ENCODE measurements at places on chromosomes 12 and 14.

DNA sequence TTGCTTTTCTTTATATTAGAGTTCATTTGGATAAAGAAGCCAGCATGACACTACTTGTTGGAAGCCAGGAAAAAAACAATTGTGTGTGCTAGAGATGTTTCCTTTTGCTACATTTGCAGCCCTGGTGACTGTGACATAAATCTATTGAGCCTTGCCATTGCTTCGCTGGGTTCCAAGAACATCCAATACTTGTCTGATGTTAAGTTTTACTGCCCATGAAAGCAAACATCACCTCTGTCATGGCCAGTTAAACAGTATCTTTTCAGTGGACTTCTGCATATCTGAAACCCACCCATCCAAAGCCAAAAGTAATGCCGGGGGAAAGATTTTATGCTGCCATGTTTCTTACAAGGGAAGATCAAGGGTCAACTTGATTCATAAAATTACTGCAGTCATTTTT, 184.0 kb downstream of the MSRB3 start:
- DNase-seq = no peak

GRCh38 chr14:93536945-93537344, 106.2 kb downstream of the UNC79 start:
- DNase-seq = no peak

DNA sequence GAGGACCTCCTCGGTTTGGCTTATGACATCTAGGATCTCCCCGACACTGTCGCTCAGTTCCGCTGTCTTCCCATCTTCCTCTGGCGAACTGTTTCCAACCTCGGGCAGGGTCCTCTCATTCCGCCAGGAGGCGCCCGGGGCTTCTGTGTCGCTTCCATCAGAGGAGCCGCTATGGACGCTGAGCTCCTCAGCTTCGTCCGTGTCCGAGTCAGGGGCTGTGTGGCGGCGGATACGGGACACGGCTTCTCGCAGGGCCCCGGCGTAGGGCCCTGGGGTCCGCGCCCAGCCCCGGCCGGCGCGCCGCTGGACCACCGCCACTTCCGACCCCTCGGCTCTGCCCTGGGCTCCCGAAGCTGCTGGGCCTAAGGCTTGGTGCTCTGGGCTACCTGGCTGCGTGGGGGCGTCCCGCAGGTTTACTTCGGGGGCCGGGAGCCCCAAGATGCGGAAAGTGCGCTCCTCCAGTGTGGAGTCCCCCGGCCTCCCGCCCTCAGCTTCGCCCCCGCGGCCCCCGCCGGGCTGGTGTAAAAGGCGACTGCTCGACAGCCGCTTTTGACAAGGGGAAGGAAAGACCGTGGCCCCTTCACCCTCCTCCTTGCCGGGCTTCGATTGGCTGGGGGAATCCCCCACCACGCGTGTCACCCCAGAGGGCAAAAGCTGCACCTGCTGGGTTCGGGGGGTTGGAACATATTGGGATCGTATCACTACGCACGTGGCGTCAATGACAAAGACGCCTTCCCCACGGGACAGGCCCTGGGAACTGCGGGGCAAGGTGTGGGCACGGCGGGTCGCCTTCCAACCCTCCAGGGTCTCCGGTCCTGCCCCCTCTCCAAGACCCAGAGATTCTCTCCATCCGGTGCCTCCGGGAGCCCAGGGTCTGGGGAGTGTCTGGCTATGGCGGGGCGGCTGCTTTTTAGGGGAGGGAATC, 2.1 kb downstream of the DDN start:
- DNase-seq = no peak

GRCh38 chr14:77197988-77198387, 16.4 kb downstream of the TMEM63C start:
- DNase-seq = no peak

GRCh38 chr12:5948696-5949095, 3.6 kb upstream of the ANO2 start:
- no peak for DNase-seq

- DNase-seq = no peak
Measured at GRCh38 chr12:92466391-92467305, 236.1 kb upstream of the PLEKHG7 start.

GRCh38 chr12:130186651-130187268, 24.5 kb downstream of the FZD10 start:
- no peak for DNase-seq

DNA sequence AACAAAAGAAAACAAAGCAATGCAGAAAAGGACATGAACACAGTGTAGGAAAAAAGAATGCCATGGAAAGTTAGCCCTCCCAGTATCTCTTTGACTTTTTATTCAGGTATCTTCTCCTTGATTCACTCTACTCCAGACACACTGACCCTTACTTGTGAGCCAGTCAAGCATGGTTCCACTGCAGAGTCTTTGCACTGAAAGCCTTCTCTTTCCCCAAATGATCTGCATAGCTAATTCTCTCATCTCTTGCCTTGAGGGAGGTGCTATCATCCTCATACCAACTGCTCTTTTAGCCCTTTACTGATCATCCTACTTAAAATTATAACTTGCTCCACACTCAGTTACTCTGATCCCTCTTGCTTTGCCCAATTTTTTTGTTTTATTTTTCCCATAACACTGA, 101.2 kb upstream of the SLC16A7 start:
- no peak for DNase-seq

- DNase-seq = no peak
Measured at GRCh38 chr12:104495786-104496185, 39.0 kb downstream of the CHST11 start.

DNA sequence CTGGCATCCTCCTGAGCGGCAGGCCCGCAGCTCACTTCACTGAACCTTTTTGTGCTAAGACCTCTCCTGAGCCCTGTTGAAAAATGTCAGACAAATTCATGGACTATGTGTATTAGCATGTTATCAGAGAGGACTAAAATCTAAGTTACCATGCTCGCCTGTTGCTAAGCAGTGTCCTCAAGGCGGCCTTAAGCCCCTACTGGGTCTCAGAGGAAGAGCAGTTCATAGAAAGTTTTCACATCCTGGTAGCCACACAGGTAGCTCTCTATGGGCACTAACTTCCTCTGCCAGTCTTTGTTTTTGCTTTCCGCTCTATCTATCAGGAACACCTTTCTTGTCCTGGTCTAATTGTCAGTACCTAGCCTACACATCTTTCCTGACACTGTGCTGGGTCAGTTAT, 306.6 kb upstream of the MIS18BP1 start:
- no peak for DNase-seq

- no peak for DNase-seq
Measured at GRCh38 chr14:78143489-78144145, 26.6 kb upstream of the NRXN3 start.

DNA sequence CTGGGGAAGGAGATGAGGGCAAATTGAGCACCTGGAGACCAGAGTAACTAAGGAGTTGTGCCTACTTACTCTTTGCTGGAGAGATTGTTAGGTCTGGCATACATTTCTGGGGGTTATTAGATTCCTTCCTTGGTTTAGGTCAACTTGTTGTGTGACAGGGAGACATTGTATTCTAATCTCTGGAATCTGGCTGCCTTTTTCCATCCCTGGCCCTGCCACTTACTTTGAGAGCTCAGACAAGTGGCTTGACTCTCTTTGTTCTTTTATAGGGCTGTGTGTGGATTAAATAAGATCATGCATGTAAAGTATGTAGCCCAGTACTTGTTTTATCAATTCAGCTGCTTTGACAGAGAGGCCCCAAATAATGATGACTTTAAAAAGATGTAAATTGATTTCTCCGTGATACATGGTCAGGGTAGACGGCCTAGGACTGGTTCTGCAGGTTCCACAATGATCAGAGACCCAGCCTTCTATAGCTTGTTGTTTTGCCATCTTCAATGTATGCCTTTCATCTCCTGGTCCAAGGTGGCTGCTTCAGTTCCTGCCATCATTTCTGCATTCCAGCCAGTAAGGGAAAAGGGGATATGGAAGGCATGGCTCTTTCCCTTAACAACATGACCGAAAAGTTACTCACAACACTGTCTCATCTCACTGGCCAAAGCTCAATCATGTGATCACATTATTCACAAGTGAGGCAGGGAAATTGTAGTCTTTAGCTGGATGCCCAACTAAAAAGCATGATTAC, 72.6 kb downstream of the CHST11 start:
- no peak for DNase-seq

DNA sequence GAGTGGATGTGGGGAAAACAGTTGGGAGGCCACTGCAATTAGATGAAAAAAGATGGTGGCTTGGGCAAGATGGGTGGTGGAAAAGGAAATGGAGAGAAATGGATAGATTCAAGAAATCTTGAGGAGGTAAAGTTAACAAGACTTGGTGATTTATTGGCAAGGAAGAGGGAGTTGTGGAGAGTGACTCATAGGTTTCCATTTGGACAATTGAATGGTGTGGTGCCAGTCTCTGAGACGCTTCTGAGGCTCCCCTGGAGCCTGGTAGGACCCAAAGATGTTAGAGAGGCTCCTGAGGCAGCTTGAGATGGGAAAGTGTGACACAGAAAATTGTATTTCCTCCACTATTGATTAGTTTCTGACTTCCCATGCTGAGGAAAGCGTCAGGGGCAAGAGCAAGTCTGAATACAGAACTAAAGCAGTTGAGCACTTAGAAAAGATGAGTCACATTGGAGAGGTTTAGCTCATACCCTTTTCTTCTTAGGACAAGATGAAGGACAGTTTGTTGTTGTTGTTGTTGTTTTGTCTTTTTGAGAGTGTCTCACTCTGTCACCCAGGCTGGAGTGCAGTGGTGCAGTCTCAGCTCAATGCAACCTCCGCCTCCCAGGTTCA, 4.5 kb downstream of the PRPF40B start:
- no peak for DNase-seq

- DNase-seq = no peak
Measured at GRCh38 chr12:129161511-129161910, 308.2 kb downstream of the GLT1D1 start.

DNA sequence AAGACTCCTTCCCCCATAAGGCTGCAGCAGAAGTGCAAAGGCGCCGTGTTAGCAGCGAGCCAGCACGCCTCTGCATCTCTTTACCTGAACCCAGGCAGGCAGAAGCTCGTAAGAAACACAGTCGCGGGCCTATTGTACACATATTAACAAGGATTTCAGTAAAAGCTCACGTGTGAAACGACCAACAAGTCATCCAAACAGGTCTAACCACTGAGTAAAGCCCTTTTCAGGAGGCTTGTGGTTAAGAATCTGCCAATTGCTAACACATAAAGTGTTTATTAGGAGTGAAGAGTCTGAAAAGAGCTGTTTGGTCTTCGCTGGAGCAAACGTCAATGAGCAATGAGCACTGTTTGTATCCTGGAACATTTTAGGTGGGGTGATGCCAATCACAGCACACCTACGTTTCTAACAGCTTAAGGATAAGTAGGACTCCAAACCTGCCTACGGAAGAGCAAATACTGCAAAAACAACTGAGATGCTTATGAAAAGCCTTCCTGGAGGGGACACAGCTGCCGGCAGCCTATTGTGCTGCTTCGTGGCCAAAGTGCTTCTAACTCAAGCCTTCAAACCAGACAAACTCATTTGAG, 43.1 kb downstream of the PRKAB1 start:
- no peak for DNase-seq

GRCh38 chr12:122868471-122869177, 27.3 kb downstream of the VPS37B start:
- DNase-seq = no peak

DNA sequence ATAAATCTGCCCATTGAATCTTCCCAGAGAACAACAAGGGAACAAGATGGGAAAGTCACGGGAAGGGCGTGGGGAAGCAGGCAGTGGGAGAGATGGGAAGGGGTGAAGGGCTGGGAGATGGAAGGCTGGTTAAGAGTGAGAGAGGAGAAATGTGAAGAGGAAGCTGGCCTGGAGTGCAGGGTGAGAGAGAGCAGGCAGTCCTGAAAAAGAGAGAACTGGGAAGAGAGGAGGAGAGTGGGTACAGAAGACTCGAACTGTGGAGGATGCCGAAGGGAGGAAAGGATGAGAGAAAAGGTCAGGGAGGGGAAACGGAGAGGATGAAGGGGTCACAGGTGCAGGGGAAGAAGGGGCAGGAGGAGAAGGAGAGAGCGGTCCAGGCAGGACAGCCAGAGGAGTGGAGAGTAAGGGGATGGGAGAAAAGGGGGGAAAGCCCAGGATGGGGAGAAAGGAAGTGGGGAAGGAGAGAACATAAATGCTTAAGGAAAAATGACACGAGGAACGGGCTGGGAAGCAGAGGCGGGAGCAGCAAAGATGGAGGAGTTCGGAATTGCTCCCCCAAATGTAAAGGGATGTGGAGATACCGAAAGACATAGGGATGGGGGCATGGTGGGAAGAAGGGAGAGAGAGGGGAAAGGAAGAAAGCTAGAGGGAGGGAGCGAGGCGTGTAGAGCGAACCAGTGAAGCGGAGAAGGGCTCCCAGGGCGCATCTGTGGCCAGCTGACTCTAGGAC, 1.2 kb downstream of the PIANP start:
- no peak for DNase-seq

GRCh38 chr12:7093486-7093885, 1.2 kb upstream of the C1R start:
- no peak for DNase-seq

DNA sequence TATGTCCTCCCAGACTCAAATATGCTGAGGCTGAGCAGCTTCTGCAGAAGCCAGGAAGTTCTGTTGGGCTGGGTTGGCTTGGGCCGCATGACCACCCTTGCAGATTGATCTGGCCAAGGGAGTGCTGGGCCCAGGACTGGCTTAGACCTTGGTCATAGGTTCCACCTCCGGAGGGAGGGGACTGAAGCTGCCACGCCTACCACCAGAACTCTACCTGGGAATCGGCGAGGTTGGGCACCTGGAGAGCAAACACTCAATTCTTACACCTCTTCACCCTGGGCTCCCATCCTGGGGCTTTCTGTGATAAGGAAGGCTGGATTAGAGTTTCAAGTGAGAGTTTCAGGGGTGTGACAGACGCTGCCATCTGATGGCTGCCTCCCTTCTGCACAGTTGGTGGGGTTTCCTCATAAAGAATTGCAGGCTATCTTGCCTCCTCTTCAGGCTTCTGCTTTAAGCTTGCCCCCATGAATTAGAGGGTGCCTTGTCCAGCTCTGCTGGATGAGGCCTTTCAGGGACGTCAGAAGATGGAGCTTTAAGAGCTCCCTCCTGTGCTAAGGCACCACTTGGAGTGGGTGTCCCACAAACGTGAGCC, 5.8 kb downstream of the SLC24A4 start:
- no peak for DNase-seq

- no peak for DNase-seq
Measured at GRCh38 chr12:12294215-12295005, 27.6 kb upstream of the LRP6 start.

DNA sequence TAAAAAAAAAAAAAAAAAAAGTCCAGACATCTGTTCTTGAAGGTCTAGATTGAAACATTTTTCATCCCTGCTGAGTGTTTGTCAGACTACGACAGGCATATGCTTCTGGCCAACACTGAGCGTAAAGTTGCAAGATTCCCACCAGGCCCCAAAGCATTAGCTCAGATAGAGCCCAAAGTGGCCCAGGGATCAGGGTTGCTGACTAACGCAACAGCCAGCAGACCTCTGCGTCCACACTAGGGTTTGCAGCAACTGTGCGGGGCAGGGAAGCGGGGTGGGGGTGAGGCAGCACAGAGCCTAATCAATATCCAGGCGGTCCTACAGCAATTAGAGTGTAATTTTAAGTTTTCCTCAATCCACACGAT, 55.7 kb downstream of the SSH1 start:
- no peak for DNase-seq

DNA sequence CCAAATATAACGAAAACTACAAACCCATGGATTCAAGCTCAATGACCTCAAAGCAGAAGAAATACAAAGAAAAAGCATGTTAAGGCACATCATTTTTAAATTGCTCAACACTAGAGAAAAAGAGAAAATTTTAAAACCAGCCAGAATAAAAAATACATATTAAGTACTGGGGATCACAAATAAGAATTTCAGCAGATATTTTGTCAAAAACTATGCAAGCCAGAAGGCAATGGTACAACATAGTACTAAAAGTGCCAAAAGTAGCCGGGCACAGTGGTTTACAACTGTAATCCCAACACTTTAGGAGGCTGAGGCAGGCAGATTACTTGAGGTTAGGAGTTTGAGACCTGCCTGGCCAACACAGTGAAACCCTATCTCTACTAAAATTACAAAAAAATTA, 10.2 kb downstream of the SGPP1 start:
- DNase-seq = no peak

Data from GM04503 (cell line).